Activated effector memory CD4-positive, alpha-beta T cell treated with anti-CD3 and anti-CD28 coated beads, Interleukin-2, amount 50 U/mL, for 16 hours (primary cell): ENCODE measurements at places on chromosomes 3 and 15.

DNA sequence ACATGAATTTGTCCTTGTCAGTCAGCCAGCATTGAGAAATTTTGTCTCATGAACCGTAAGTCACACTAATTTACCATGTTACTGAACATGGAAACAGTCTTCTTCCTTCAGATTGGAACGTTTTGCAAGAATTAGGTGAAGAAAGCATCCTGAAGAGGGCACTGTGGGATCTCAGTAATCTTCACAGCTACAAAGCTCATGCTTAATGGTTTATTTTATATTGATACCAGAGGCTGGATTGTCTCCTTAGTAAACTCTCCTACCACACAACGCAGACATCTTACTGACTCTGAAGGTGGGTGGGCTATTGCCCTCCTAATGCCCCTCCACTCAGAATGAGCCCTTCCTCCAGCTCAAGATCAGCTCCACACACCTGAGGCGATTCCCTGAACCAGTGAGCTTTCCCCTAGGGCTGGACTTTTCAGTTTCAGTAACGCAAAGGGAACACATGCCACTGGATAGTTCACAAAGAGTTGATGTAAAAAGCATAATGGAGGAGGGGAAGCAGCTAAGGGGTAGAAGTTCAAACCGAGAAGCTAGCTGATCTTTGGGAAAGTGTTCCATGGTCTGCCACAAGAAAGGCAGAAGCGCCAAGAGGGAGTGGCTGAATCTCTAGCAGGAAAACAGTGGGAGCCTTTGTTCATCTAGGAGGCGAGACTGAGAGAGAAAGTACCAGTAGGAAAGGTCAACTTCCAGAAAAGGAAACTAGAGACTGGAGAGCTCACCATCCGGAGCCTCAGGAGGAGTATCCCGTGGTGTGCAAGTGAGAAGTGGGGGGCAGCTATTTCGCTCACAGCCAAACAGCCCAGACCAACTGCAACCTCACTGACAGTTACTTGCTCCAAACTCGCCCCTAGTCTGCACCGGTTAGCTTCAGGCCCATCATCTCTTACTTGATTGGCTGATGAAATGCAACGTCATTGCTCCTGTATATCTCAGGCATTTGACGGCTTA lies at the start of gene SLC9C1:
SLC9C1 (minus strand) TSS at position 849 of the 954 bp plus-strand sequence. CDS start 7,425 bp downstream, outside the sequence.
- DNase-seq, result no peak

GRCh38 chr3:143203848-143204247 lies 84.3 kb downstream of the CHST2 start:
- DNase-seq, result no peak

GRCh38 chr3:149247008-149247710 lies 25.5 kb upstream of the CP start:
- no peak for DNase-seq

GRCh38 chr15:85316244-85316934 lies 64.0 kb upstream of the AKAP13 start:
- DNase-seq, result peak; percentile 68

GRCh38 chr3:194631696-194632095 lies 1.5 kb downstream of the TMEM44 start:
- peak; percentile 45 for DNase-seq

- no peak for DNase-seq
Measured at GRCh38 chr3:2661078-2661477, 449.1 kb downstream of the IL5RA start.

- no peak for DNase-seq
Measured at GRCh38 chr3:180048103-180048502, 11.4 kb upstream of the PEX5L start.

GRCh38 chr3:77563012-77563411 lies 523.1 kb downstream of the ROBO2 start:
- no peak for DNase-seq

GRCh38 chr3:53824795-53825194 lies 21.4 kb downstream of the CHDH start:
- DNase-seq, result no peak

DNA sequence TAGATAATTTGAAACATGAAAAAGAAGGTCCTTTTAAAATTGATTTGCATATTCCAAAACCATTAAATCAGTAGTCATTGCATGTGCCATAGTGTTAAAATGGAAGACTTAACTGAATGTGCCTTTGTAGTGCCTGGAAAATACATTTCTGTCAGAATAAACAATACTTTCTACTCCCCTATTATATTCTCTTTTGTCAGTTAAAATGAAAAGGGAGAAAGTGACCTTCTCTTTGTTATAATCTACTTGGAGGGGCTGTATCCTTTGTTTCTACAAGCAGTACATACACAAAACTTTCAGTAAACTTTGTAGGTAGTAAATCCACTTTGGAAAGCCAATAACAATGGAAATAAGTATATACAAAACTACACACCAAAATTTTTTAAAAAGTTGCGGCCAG lies 189.5 kb downstream of the NLGN1 start:
- no peak for DNase-seq

- DNase-seq, result no peak
Measured at GRCh38 chr3:108488631-108489030, 21.8 kb downstream of the MYH15 start.
